AG20443 (cell line): ENCODE measurements at places on chromosomes 3 and 15.

DNA sequence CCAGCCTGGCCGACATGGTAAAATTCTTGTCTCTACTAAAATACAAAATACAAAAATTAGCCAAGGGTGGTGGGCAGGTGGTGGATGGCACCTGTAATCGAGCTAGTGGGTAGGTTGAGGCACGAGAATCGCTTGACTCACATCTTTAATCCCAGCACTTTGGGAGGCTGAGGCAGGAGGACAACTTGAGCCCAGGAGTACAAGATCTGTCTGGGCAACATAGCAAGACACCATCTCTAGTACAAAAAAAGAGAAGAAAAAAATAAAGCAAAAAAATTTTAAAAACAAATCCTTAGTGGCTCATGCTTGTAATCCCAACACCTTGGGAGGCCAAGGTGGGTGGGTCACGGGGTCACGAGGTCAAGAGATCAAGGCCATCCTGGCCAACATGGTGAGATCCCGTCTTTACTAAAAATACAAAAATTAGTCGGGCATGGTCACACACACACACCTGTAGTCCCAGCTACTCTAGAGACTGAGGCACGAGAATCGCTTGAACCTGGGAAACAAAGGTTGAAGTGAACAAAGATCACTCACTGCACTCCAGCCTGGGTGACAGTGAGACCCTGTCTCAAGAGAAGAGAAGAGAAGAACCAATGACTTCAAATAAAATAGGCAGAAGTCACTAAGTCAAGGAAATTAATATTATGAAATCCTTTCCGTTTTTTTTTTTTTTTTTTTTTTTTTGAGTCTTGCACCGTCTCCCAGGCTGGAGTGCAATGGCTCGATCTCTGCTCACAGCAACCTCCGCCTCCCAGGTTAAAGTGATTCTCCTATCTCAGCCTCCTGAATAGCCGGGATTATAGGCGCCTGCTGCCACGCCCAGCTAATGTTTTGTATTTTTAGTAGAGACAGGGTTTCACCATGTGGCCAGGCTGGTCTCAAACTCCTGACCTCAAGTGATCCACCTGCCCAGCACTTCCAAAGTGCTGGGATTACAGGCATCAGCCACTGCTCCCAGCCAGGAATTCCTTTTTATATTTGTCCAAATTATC, 4.9 kb downstream of the RHOA start:
- no peak for DNase-seq

- DNase-seq: peak; percentile 42
These were observed 10.8 kb downstream of the CMTM8 start for GRCh38 chr3:32249184-32249782.

DNA sequence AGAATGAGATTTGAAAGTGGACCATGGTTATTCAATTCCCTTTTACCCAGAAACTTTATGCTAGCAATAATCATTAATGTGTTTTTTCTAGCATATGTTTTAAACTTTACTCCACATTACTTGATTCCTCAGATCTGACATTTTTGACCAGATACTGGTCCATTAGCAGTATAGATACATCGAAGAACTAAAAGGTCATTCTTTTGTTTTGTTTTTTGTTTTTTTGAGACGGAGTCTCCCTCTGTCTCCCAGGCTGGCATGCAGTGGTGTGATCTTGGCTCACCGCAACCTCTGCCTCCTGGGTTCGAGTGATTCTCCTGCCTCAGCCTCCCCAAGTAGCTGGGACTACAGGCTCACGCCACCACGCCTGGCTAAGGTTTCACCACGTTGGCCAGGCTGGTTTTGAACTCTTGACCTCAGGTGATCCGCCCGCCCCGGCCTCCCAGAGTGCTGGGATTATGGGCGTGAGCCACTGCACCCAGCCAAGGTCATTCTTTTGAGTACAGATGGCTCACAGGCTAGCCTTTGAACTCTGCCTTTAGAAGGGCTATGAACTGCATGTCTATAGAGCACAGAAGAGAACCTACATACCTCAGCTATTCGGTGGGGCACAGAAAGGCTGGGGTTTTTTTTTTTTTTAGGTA, 28.6 kb downstream of the CHP1 start:
- DNase-seq: no peak

GRCh38 chr3:114718071-114718897, 424.5 kb downstream of the TIGIT start:
- DNase-seq: no peak

- DNase-seq: no peak
These were observed 70.5 kb upstream of the ATP2C1 start for GRCh38 chr3:130823241-130823884.

DNA sequence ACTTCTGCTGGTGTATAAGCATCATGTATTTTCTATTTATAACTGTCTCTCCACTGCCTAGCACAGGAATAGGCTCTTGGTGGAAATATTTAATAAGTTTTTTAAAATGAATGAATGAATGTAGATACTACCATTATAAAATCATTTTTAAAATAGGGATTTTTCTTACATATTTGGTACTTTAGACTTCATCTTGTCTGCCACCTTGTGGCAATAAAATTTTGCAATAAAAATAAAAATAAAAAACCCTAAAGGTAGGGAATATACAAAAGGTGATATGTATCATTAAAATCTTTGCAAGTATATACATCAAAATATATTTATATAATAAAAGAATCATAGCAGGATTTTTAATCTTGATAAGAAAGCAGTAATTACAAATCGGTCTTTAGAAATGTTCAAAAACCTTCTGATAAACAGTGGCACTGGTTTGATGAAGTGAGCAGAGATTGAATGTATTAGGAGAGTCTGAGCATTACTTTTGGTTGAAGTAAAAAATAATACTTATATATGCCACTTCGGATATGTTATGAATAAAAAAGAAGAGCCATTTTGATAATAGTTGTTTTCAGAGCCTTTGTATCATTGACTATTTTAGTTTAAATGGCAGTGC, 95.2 kb downstream of the SPATA16 start:
- DNase-seq: no peak

GRCh38 chr3:66789580-66790237, 208.4 kb upstream of the KBTBD8 start:
- no peak for DNase-seq

GRCh38 chr15:92383519-92384324, 10.0 kb upstream of the ST8SIA2 start:
- DNase-seq: peak; percentile 33

- peak; percentile 57 for DNase-seq
These were observed 276.6 kb upstream of the THBS1 start for GRCh38 chr15:39304201-39304841.

DNA sequence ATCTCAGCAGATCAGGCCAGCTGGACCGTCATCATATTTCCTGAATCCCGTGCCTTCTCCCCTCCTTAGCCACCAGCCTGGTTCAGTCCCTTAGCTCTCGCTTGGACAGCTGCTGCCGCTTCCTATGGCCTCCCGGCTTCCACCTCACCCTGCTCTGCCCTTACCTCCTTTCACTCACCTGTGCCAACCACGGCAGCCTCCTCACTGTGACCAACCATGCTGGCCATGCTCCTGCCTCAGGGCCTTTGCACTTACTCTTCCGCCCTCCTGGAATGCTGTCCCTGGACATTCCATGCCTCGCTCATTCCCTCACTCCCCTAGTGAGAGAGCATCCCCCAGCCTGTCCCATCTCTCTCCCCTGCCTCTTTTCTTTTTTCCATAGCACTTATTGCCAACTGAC, 19.2 kb downstream of the GRIP2 start:
- DNase-seq: no peak

GRCh38 chr3:115804713-115805119, 181.4 kb downstream of the GAP43 start:
- peak; percentile 61 for DNase-seq

DNA sequence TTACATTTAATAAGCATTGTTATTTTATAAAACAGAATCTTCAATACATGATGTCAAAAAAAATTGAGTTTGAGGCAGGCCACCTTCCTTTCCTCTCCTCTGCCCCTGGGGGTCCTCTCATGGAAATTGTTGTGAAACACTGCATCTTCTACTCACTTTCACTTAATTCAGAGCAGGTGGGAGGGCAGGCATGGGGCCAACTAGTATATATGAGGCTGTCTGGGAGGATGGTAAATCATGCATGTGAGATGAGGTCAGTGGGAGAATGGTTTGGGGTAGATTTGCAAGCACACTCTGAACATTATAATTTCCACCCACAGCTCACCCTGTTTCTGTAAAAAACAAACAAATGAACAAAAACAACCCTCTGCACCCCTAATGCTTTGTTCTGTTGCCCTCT, 10.4 kb upstream of the CCDC14 start:
- no peak for DNase-seq

- peak; percentile 84 for DNase-seq
These were observed at the start of gene ADAMTSL3 for GRCh38 chr15:83653639-83654378. Gene ADAMTSL3, plus strand, starts transcription at chr15:83654123. Its CDS starts 1,639 bp downstream, at chr15:83655762.

DNA sequence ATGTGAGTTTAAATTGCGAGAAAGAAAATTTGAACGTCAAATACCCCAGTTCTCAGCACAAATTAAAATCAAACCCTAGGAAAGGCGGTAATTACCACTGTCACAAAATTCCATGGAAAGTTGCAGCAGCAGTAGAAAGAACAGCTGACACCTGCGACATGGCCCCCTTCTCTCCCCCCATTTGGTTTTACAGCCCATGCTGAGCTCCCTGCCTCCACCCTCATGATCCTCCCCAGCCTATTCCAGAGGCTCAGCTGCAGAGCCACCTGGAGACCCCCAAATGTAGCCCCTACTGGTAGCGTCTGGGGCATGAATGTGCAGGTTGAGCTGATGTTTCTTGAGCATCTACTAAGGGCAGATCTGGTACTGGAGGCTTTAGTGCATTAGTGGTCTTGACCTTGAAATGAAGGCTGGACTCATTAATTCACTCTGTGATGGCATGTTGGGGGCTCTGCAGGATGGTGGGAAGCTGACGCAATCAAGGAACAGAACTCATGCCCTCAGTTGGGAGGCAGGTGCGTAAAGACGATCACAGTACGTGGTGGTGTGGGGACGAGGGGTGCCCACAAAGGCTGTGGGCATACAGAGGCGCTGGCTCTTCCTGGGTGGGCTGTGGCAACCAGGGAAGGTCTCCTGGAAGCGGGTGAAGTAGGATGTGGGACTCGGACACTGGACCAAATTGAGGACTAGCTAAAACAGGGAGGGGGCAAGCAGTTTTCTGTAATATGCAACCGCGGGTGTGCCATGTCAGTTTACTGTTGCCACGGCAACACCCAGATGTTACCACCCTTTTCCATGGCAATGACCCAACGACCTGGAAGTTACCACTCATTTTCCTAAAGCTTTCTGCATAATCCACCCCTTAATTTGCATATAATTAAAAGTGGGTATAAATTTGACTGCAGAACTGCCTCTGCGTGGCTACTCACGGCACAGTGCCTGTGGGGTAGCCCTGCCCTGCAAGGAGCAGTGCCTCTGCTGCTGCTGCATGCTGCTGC, 39.8 kb downstream of the PRKCD start:
- no peak for DNase-seq

GRCh38 chr3:24278543-24278942, 216.1 kb downstream of the THRB start:
- peak; percentile 25 for DNase-seq

- no peak for DNase-seq
These were observed 7.8 kb downstream of the FBXL22 start for GRCh38 chr15:63605036-63605435.

DNA sequence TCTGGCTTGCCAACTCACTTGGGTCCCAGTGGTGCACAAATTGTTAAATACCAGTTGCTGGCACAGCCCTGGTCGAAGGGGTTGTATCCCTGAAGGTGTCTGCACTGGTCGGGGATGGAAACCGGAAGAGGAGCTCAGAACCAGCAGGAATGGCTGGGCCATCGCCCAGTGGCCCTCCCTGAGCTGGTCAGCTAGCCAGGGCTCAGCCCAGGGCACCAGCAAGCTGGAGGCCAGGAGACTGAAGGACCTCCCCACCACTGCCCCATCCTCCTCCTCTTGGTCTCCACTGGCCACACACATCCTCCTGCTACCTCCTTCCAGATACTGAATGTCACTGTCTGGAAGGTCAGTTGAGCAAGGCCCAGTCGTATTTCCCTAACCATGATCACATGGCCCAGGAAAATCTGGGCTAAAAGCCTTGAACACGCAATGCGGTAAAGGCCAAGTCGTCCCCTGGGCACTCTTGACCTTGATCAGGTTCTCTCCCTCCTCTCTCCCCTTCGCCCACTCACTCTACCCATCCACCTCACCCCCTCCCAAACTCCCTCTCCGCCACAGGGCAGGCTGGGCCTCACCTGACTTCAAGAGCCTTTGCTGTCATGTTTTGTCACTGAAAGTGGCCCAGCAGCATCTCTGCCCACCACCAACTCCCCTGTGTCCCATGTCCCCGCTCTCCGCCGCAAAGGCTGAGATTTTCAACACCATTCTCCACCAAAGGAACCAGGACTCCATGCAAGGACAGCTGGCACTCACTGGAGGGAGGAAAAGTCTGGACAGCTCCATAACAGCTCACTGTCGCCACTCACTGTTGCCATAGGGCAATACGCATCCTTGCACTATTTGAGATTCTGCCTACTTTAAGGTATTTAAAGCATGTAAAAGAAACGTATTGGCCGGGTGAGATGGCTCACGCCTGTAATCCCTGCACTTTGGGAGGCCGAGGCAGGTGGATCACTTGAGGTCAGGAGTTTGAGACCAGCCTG, 12.1 kb downstream of the ZDHHC19 start:
- no peak for DNase-seq

GRCh38 chr15:39226169-39226937, 354.5 kb upstream of the THBS1 start:
- no peak for DNase-seq

DNA sequence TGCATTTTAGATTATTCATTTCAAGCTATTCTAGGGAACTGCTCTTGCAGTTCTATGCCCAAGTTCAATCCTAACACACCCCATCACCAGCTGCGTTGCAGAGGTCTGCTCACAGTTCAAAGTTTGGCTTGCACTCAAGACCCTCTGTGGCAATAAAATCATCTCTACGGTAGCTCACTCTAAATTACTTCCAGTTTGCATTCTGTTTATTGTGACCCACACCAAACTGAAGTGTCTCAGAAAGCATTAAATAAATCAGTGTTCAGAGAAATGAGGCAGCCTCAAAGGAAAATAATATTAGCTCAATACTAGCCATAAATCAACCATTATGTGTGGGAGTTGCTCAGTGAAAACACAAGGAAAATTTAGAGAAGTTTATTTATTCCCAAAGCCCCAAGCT, 250.3 kb downstream of the MAGI1 start:
- DNase-seq: no peak

DNA sequence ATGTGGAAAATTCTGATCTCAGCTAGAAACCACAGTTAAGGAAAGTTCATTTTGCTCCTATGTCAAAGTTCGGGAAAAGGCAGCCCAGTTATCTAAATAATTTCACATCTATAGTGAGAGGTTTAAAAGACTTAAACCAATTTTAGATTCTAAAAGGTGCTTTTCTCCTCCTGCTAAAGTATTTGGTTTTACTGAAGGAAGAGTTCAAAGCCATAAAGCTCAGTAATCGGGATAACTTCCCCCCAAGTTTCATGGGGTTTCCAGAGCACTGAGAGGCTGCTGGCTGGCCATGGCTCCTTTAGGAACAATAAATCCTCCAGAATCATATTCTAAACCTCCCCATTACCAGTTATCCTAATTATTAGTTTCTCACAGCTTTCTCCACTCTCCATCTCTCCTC, 38.2 kb downstream of the ZIC4 start:
- no peak for DNase-seq

DNA sequence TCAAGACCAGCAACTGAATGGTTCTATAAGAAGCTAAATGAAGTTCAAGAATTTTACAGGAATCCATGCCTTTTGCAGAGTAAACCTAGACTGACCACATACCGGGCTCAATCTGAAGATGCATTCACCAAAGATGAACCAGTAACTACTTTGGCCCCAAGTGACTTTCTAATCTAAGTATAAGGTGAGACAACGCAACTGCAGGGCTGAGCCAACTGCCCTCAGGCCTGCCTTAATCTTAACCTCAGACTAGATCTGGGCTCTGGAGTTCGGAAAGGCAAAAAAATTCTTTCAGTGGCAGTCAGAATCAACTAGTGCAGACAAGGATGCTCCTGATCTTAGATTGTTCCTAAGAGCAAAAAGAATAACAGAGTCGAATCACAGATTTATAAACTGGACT, 48.3 kb downstream of the EXD1 start:
- DNase-seq: no peak
